Stimulated activated naive CD4-positive, alpha-beta T cell treated with Interleukin-2 at 50 U/mL for 16 hours (primary cell): ENCODE measurements at places on chromosomes 7 and 10.

DNA sequence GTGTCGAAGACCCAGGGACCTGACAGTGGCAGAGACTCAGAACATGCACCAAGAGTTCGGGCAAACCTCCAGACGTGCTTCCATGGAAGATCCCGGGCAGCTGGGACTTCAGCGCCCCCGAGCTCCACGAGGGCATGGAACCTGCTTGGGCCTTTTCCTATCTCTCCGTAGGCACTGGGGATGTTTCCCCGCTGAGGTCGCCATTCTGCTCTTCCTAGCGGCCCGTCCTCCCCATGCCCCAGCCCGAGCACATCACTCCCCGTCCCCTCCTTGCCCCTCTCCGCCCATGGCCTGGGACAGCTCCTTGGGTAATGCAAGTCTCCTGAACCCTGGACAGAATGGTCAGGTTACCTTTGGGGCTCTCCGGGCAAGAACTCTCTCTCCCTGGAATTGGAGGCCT, 32.3 kb upstream of the SHH start:
- no peak for DNase-seq

DNA sequence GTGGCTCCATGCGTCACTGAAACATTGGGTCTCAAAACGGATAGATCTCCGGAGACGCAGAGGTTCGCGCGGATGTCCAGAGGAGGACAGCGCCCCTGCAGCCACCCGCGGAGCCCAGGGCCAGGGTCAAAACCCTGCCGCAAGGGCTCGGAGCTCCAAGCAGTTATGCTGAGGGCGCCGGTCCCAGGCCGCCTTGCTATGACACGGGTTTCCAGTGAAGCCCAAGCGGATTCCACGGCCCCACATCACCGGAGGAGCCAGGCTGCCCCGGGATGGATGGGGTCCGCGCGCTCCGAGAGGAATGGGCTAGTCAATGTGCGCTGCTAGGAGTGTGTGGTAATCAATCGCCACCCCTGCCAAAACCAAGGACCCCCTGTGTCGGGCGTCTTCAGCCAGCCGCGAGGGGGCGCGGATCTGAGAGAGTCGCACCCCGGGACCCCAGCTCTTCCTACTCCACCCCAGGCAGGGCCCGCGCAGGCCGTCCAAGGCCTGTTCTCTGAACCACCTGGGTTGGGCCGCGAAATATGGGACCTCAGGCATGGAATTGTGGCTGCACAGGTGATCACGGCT, 5.6 kb upstream of the EMX2 start:
- DNase-seq = no peak

- no peak for DNase-seq
These were observed 24.4 kb downstream of the BAG3 start for GRCh38 chr10:119675483-119676170.

DNA sequence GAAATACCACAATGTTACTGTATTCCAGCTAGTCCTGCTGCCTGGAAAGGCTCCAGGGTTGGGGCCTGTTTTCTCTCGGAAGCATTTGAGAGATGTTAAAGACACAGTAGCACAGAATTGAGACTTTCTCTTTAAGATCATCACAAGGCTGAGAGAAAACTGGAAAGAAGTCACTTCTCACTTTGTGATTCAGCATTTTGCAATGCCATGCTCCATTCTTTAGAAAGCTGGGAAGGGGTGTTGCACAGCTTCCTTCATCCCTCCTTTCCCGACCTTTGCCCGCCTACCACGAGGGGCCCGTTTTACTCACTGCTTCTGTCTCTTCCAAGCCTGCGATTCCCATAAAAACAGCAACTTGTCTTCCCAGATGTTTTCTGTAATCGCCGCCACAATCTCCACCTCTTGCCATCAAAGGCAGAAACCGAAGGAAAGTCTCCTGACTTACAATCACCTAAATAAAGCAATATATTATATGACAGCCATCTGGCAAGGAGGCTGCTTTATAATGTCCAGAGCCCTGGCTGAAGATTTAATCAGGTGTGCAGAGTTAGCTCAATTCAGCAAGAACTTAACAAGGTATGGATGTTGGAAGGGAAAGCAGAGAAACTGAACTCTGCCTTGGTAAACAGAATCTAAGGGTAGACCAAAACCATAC, 18.9 kb downstream of the NOD1 start:
- no peak for DNase-seq

DNA sequence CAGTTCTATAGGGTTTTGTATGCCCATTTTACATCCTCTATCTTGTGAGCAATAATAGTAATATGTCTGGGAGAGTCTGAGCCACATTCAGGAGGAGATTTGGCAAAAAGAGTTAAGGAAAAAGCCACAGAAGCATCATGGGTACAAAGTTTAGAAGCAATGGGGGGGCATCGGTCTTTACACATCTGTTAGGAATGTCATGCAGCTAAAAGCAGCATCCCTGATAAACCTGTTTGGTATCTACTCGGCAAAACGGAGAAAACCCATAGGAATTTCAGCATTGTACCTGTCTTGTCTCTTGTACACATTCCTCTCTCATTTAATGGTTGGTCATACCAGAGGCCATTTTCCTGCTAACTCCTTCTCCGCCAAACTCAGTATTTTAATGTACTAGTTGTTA, 12.5 kb upstream of the HERPUD2 start:
- DNase-seq = no peak

DNA sequence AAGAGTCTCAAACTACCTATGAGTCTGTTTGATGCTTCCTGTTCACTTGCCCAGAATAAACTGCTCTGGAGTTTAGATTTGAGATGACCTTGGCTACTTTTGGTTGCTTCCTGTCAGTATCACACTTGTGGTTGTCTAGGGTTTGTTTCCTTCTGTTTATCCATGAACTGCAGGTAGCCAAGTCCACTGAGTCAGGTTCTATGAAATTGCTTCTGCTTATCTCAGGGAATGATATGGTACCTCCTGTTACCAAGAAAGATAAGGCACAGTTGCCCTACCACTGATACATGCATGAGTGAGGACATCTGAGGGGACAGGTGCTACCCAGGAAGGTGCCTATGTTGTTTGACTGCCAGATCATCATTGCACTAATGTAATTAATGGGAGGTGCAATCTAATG, 15.8 kb upstream of the EEPD1 start:
- no peak for DNase-seq
